ENCODE measurements at places on chromosomes 13 and 19.
A peak's percentile ranks its signal among the peaks of the same experiment; 100 is the strongest.

- DNase-seq, result peak; percentile 44
Measured at GRCh38 chr19:42433503-42434260, 6.5 kb upstream of the LIPE start.

DNA sequence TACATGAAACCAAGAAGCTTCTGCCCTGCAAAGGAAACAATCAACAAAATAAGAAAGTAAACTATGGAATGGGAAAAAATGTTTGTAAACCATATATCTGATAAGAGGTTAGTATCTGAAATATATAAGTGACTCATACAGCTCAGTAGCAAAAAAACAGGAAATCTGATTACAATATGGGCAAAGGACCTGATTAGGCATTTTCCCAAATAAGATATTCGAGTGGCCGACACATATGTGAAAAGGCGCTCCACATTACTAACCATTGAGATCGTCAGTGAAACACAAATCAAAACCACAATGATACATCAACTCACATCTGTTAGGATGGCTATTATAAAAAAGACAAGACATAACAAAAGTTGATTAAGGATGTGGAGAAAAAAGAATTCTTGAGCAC, 2818.6 kb upstream of the PCDH20 start:
- DNase-seq, result no peak

- DNase-seq, result no peak
Measured at GRCh38 chr13:37899753-37900152, 30.2 kb upstream of the TRPC4 start.

GRCh38 chr13:104571161-104571892, 1505.1 kb upstream of the SLC10A2 start:
- no peak for DNase-seq

GRCh38 chr13:49240017-49240416, 7.7 kb upstream of the CDADC1 start:
- DNase-seq, result peak; percentile 65

DNA sequence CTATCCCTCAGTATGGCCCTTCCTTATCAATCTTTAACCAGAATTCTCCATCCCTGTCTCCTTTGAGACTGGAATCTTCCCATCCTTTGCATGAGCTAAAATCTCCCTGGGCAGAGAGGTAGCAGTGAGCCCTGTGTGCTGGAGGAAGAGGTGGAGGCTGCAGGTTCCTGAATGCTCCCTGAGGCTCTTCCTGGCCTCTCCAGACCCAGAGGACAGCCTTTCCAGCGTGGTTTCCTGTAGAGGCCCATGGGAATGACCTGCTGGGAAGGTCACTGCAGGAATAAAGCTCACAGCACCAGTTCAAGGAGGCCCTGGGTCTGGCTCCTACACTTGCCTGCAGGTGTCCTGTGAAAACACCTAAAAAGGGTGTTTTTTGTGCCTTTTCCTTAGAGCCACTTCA, 4.6 kb downstream of the OR10H2 start:
- no peak for DNase-seq

- peak; percentile 86 for DNase-seq
Measured at GRCh38 chr19:40614622-40615411, 13.6 kb downstream of the LTBP4 start.

GRCh38 chr19:4037301-4037949, 29.3 kb downstream of the ZBTB7A start:
- DNase-seq, result no peak

GRCh38 chr13:27273658-27274425, 3.2 kb downstream of the RASL11A start:
- no peak for DNase-seq

GRCh38 chr13:75749407-75749806, 113.3 kb downstream of the LMO7 start:
- no peak for DNase-seq

DNA sequence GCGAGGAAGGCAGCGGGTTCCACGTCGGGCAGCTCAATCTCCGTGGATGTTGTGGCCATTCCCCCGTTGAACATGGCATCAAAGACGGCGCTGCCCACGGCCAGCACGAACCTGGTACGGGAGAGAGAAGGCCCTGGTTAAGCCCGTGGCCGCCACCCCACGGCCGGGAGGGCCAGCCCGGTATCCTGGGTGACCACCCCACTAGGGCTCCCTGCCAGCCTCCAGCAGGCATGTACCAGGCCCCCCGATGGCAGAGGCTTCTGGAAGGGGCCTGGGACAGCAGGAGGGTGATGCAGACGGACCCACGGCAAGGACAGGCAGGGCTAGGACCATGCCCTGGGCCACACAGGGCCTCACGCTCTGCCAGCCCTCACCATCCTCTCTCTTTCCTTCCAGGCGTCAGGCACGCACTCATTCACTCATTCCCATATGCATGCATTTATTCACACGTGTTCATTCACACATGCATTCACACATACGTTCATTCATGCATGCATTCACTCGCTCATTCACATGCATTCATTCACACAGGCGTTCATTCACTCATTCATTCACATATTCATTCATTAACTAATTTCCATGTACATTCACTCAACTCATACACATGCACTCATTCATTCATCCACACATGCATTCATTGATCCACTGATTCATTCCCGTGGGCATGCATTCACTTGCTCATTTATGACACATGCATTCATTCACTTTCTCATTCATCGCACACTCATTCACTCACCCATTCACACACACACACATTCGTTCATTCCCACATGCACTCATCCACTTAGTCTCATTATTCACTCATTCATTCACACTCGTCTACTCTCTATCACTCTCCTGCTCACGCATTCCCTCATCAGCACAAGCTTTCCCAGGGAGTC, 17.9 kb downstream of the BTBD2 start:
- DNase-seq, result no peak

DNA sequence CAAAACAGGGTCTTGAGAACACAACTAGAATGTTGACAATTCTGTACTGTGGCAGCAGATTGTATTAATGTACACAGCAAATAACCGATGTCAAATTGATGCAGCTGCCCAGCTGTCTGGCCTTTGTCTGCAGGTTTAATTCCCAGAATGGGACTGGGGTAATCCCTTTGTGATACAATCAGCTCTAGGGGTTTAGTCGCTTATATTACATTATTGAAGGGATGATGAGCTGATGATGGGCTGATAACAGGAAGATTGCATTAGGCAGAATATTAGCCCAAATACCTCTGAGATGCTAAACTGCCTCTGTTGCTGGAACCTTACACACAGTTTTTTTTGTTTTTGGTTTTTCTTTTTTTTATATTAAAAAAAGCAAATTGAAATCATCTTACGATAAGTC, 265.0 kb downstream of the RBM26 start:
- DNase-seq, result no peak

DNA sequence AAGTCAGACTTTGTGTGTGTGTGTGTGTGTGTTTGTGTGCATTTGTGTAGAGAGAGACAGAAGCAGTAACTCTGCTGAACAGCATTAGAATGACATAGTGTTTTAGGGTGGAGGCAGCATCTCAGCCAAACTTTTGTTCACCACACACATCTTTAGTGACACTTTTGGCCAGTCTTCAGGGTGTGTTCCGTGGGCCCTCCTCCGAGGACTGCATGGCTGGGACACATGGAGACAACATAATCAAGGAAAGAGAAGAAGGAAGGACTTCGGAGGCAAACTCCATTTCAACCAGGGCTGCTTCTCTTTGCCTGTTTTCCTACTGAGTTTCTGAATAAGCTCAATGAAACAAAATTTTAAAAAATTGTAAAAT, 205.1 kb downstream of the LHFPL6 start:
- DNase-seq, result no peak

GRCh38 chr13:37364956-37365355, 233.6 kb downstream of the POSTN start:
- no peak for DNase-seq

- no peak for DNase-seq
Measured at GRCh38 chr19:41932720-41933332, 4.6 kb upstream of the ERFL start.

- DNase-seq, result no peak
Measured at GRCh38 chr13:108003626-108004025, 211.7 kb downstream of the LIG4 start.

DNA sequence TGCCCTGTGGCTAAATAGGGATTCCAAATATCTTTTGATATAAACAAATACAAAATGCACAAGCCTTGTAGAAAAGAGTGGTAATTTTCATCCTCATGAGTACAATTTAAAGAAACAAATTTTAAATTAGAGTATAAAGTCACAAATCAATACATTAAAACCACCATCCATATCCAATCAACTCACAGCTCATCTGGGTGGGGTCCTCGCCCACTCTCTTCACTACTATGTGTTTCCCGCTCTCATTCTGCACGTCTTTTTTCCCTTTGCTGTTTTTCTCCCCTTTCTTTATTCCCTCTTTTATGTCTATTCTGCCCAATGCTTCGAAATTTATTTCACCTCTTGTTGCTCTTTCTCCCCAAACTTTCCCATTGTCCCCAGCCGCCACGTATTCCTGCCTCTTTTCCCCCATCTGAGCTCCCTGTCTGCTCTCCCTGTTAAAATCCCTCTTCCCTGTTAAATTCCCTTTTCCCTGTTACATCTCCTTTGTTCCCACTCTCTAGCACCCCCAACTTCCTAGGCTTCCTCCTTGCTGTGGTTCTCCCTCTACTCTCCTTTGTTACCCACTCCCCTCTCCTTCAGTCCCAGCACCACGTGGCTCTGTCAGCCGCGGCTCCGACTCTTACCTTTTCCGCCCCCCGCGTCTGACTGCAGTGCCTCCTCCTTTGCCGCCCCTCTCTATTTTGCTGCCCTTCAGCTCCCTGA, 1.3 kb downstream of the ZNF616 start:
- no peak for DNase-seq
